ENCODE measurements at places on chromosomes 5 and 9. TPM values are rescaled to one million over a fixed set of nuclear protein-coding genes. Genes with fewer than 3 reads are reported as not detected.

The LEAP2 gene
- 1.3 TPM for total RNA-seq

The GPX3 gene
- 1.1 TPM for total RNA-seq

The SYK gene
- total RNA-seq: 75.5 TPM

The FAM219A gene
- 18.9 TPM for total RNA-seq

The SPATA31A3 gene
- total RNA-seq: not detected

The ZDHHC11 gene
- 2.2 TPM for total RNA-seq

The PCDHGA4 gene
- total RNA-seq: 0.24 TPM

DNA sequence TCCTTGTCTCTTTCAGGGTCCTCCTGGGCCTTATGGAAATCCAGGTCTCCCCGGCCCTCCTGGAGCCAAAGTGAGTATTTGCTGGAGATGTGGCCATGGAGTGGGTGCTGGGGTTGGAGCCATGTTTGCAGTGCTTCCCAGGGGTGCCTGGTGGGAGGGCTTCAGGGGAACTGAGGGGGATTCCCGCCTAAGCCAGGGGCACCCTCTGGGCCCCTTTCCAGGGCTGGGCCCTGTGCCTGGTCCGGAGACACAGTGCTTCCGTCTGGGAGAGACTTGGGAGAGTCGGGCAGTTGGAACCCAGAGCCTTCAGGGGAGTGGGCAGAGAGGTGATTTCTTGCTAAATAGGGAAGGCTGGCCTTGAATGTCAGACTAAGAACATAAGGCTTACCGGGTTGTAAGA, 27.7 kb downstream of the COL27A1 start:
- DNase-seq: no peak

GRCh38 chr5:57181154-57181553, 7.3 kb downstream of the GPBP1 start:
- DNase-seq: peak; percentile 33

GRCh38 chr5:170307575-170308465, 10.2 kb upstream of the LCP2 start:
- no peak for DNase-seq

DNA sequence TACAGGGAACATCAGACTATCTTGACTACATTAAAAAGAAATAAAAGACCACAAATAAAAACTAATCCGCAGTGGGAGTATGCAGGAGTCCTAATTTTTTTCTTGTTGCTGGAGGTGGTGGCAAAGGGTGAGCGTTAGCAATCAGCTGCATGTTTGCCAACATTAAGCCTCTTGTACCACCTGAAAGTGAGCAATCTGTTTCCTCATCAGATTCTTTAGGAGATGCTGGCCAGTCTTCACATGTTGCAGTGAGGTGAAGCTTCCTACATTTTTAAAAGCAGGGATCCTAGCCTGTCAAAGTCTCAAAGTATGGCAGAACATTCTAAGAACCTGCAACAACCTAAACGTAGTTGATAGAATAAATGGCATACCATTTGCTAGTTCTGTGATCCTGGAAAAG, 162.2 kb upstream of the MEF2C start:
- DNase-seq: no peak

DNA sequence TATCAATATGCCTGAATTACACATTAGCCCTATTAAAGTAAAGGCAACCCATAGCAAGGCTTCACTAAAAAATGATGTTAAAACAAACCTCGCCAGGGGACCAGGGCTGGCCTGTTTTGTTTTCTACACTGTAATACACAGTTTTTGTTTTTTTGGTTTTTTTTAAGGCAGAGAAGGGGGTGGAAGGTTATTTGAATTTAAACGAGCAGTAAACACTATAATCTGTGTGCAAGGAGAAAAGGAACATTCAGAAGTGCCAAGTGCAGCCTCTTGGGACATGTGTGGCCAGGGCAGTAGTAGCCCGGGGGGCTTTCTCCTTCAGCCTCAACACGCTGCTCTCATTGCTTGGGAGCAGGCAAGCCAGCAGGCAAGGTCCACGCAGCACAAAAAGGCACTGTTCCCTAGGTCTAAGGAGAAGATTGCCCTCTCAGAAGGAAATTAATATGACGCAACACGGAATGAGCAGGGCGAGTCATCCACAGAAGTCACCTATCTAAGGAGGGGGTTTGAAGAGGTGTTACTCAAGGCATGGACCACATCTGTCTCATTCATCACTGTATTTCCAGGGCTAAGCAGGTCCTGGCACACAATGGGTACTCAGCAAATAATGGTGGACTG, 16.2 kb downstream of the SIL1 start:
- DNase-seq: no peak

GRCh38 chr5:170439223-170439943, 50.2 kb upstream of the KCNMB1 start:
- no peak for DNase-seq

GRCh38 chr9:126880947-126881332, 20.5 kb downstream of the ZBTB34 start:
- no peak for DNase-seq

DNA sequence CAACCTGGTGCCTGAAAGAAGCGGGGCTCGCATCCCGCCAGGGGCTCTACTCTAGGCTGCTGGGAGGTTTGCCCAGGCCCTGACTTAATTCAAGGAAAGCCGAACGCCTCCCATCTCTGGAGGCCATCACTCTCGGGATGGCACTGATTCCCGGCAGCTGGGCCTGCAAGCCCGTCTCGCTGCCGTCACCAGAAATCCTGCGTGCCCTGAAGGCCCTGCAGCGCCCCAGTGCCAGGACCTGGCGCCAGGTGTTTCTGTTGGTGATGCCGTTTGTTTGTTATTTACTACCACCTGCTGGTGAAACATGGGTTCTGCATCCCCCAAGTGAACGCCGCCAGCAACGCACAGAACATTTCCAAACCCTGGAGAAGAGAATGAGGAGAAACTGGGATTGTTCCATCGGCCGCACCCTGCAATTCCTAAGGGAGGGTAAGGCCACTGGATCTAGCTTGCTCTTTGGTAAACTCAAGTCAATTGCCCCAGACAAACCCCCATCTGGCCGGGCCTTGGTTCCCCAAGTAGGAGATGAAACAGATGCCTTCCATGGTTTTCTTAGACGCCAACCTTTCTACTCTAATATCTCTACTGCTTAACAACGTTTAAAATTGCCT, 77.9 kb downstream of the AK8 start:
- DNase-seq: peak; percentile 42

DNA sequence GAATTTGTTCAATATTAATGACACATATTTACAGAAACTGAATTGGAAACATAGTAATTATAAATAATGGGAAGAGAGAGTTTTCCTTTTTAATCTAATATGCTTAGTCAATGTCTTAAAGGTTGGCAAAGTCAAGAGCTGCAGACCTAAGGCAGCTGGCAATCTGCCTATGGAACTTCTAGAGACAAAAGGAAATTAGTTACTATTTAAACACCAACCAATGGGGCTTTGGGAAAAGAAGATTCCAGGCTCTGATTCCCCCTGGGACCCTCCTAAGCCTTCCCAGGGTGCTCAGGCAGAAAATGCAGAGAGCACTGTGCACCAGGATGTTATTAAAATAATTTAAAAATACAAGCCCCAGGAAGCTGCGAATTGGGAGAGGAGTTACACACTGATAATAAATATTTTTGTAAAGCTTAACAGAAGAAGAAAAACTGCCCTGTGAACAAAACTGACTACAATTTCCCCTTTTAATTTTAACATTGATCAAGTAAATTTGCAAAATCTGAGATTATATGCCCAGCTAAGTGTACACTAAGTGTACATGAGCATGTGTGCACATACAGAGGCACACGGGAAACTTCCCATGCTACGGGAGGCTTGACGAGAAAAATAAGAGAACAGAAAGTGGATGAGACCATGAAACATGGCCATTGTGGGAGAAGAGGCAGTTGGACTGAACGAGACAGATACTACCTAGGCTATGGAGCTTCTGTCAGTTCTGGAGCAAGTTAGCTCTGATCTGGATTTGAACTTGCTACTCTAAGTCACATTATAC, 77.4 kb upstream of the ADAMTS16 start:
- DNase-seq: no peak
